ENCODE measurements at places on chromosomes 6 and 20.

DNA sequence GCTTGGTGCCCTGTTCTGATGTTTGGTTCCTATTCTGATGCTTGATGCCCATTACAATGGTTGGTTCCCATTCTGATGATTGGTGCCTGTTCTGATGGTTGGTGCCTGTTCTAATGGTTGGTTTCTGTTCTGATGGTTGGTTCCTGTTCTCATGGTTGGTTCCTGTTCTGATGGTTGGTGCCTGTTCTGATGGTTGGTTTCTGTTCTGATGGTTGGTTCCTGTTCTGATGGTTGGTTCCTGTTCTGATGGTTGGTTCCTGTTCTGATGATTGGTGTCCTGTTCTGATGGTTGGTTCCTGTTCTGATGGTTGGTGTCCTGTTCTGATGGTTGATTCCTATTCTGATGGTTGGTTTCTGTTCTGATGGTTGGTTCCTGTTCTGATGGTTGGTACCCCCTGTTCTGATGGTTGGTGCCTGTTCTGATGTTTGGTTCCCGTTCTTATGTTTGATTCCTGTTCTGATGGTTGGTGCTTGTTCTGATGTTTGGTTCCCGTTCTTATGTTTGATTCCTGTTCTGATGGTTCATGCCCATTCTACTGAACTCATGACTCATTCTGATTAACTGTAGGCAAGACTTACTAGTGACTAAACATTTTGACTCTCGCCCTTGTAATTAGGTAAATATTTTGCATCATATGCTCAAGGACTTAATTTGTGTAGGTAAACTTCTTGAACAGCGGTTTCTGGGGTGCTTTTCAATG is 146.2 kb downstream of the DLL1 start:
- DNase-seq: no peak

DNA sequence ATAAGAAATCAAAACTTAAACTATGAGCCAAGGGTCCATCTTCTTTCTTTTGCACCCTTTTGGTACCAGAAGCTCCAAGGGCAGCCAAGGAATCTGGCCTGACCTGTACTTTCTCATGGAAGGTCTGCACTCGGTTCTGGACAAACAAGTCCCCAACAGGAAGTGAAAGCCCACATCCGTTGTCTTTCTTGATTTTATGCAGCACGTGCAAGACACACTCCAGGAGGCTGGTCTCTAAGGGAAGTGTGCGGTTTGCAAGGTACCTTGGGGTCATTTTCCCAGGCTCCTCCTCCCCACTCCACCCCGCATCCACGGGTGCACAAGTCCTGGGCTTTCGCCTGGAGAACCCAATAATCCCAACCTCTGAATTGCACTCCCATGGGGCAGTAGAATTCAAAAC is 101.9 kb downstream of the NFATC2 start:
- no peak for DNase-seq

DNA sequence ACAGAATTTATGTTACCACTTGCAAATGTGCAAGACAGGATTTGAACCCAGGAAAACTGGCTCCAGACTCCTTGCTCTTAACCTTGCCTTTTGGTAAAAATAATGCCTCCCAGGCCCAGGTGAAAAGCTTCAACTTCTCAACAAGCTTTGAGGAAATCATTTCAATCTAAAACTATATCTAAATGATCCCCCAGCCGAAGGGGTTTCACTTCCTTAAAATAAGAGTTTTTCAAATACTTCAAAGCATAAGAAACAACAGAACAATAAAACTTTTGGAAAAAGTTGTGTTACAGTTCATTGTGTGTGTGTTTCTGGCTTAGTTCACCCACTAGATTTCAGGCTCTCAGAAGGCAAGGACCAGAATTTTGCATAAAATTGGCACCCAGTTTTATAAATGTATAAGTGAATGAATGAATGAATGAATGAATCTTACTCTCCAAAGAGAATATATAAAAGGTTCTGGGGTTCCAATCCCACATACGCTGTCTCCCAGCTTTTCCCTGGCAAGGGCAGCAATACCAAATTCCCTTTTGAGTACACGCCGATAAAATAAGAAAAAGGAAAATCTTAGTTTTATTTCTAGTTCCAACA is 5.4 kb downstream of the OR2H2 start:
- DNase-seq: no peak

DNA sequence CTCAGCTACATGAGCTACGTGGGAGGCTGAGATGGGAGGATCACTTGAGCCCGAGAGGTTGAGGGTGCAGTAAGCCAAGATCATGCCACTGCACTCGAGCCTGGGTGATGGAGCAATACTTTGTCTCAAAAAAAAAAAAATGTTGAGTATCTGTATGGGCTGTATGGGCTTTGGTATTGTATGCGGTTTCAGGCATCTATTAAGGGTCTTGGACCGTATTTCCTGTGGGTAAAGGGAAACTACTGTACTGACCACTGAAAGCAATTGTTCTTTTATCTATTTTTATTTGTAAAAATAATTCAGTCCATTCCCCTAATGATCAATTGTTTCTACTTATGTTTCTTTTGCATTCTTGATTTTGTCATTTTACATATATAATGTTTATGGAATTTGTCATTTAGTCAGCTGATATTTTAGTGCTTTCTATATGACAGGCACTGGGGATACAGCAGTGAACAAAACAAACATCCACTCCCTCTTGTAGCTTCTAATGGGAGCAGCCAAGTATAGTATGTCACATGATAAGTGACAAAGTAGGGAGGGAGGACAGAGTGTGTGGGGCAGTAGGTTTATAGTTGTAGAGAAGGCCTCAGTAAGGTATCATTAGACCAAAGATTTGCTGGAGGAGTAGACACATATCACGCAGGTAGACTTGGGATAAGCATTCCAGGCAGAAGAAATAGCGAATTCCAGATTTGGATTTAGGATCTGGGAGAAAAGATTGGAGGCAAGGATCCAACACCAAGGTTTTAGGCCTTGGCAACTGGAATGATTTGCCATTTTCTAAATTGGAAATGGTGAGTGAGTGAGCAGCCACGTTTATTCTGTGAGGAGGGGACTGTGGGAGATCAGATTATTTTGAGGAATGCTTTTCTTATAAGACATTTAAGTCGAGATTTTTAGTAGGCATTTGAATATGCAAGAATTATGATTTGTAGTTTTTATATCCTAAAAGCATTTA is 6.0 kb downstream of the PCMT1 start:
- DNase-seq: no peak

DNA sequence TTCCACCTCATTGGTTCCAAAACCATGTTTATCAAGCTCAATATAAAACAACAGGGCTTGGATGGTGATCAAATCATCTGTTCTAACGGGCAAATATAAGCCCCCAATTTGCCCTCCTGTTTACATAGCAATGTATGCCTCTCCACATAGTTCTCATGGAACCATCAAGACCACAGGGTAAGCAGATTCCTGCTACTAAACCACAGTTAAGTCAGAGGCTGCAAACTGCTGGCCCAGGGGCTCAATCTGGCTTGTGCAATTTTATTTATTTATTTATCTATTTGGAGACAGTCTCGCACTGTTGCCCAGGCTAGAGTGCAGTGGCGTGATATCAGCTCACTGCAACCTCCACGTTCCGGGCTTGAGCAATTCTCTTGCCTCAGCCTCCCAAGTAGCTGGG is 18.9 kb upstream of the MTHFD1L start:
- DNase-seq: peak; percentile 63

DNA sequence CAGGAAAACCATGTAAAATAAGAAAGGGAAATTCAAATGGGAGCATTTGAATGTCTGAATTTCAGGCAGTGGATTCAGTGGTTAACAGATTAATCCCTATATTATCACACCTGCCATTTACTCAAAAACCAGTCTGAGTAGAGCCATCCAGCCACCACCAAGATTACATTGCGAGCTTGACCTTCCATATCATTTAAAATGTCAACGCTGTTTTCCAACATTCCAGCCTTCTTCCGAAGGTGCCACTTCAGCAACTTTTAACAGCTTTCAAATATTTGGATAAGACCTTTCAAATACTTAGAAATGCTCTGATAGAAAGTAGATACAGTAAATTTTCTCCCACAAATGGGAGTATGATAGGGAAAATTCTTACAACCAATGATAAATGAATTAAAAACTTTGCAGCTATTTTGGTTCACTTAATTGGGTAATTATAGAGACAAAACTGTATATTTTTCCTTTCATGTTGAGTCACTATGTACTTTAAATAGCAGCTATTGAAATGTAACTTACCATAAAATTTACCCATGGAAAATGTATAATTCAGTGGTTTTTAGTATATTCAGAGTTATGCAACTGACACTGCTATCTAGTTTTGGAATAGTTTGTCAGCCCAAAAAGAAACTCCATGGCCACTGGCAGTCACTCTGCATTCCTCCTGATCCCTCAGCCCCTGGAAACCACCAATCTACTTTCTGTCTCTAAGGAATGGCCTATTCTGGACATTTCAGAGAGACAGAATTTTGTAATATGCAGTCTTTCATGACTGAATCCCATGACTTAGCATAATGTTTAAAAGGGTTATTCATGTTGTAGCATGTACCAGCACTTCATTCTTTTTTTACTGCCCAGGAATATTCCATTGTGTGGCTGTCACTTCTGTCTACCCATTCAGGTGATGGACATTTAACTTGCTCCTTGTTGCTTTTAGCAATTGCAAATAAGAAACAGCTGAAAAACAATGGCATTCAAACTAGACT is 21.5 kb downstream of the EZR start:
- DNase-seq: no peak

DNA sequence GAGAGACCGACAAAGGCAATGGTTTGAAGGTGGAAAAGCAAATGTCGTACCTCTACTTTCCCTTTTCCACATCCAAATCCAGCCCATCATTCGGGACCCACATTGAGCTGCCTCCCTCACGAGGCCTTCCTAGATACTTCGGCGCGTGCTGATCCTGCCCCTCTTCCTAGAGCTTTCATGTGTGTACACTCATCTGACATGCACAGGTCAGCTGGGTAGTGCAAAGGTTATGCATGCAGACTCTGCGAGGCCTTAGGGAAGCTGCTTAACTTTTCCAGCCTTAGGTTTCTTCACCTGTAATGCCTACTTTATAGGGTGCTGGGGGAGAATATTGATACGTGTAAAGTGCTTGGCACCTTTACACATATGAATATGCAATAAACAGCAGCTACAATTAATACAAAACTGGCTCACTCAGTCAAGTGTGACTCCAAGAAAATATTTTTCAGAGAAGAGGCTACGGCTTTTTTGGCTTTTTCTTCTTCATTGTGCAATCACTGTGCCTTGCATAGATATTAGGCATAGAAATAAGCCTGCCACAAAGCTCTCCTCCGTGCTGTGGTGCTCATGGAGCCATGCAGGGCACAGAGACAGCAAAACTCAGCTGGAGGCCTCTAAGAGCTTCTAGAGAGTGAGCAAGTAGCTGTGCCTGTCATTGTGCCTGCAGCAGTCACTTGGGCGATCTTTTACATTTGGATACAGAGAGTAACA is 3.6 kb upstream of the MANBAL start:
- DNase-seq: no peak

DNA sequence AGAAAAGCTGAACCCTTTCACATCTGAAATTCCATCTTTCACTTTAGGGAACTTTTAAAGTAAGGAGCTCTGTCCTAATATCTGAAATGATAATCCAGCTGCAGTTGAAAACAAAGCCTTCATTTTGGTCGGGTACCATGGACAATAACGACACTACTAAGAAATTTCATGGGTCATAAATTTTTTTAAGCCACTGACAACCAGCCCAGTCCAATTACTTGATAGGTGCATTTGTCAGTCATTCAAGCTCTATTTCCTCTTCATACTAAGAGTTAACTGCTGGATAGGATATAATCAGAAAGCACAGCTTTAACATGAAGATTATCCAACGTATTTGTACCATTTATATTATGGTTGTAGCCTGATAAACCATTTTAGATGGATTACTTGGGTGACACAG is 52.5 kb downstream of the MMUT start:
- DNase-seq: no peak
